ENCODE measurements at places on chromosomes 7 and 10.

- no peak for DNase-seq
Measured at GRCh38 chr10:63106111-63106755, 26.9 kb upstream of the NRBF2 start.

DNA sequence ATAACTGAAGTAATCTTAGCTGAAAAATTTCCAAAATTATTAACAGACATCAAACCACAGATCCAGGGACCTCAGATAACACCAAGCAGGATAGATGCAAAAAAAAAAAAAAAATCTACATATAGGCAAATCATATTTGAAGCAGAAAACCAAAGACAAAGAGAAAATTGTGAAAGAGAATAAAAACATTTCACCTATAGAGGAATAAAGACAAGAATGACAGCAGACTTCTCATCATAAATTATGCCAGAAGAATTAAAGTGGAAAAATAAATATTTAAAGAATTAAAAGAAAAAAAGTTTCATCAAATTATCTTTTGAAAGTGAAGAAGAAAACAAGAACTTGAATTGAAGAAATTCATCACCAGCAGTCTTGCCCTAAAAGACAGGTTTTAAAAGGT, 467.5 kb downstream of the GPAM start:
- DNase-seq: no peak

- no peak for DNase-seq
Measured at GRCh38 chr7:93902777-93903423, 3.5 kb upstream of the GNGT1 start.

- DNase-seq: no peak
Measured at GRCh38 chr7:131170440-131171271, 157.0 kb upstream of the MKLN1 start.

DNA sequence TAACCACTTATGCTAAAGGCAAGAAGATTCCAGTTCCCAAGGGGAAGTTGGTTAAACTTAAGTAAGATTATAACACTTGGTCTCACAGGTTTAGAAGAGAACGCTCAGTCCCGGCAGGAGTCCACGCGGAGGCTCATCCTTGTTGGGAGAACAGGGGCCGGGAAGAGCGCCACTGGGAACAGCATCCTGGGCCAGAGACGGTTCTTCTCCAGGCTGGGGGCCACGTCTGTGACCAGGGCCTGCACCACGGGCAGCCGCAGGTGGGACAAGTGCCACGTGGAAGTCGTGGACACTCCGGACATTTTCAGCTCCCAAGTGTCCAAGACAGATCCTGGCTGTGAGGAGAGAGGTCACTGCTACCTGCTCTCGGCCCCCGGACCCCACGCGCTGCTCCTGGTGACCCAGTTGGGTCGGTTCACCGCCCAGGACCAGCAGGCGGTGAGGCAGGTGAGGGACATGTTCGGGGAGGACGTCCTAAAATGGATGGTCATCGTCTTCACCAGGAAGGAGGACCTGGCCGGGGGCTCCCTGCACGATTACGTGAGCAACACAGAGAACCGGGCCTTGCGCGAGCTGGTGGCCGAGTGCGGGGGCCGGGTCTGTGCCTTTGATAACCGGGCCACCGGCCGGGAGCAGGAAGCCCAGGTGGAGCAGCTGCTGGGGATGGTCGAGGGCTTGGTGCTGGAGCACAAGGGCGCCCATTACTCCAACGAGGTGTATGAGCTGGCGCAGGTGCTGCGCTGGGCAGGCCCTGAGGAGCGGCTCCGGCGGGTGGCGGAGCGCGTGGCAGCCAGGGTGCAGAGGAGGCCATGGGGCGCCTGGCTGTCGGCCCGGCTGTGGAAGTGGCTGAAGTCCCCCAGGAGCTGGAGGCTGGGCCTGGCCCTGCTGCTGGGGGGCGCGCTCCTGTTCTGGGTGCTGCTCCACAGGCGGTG, 3.8 kb downstream of the GIMAP1 start:
- no peak for DNase-seq

DNA sequence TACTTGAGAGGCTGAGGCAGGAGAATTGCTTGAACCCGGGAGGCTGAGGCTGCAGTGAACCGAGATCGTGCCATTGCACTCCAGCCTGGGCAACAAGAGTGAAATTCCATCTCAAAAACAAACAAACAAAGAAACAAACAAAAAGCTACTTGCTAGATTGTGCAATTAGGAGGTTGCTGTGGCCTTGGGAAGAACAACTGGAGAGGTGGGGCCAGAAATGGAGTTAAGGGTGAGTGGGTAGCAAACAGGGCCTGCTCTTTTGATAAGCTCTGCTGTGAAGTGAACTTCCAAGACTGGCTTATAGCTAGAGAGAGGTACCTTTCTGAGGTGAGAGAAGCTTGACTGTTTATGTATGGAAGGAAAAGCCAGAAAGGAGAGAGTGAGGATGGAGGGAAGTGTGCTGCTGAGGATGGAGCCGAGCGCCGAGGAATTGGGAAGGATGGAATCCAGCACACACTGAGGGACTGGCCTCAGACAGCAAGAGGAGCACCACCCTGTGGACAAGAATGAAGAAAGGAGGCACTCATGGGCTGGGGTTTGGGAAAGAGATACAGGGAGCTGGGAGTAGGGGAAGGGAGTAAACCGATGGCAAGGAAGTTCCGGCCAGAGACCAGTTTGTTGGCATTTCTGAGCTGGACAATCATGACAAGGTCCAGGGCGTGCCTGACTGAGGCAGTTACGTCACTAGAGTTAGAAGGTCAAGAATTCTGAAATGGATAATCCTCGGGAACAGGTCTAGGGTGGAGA, 7.0 kb upstream of the RPEL1 start:
- no peak for DNase-seq

- no peak for DNase-seq
Measured at GRCh38 chr10:97875391-97875790, 25.7 kb downstream of the GOLGA7B start.

GRCh38 chr7:8357536-8357935, 75.9 kb upstream of the NXPH1 start:
- DNase-seq: no peak

DNA sequence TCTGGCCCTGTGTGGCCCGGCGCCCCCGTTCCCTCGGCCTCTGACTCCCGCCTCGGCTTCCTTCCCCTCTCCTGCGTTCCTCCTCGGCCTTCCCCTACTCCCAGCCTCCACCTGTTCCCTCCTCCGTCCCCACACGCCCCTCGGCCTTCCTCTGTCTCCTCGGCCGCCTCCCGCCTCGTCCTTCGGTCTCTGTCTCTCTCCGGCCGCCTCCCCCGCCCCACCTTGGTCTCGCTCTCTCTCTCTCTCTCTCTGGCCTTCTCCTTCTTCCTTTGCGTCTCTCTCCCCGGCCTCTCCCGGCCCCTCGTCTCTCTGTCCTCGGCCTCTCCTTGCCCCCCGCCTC, 588 bp downstream of the GET4 start:
- no peak for DNase-seq

DNA sequence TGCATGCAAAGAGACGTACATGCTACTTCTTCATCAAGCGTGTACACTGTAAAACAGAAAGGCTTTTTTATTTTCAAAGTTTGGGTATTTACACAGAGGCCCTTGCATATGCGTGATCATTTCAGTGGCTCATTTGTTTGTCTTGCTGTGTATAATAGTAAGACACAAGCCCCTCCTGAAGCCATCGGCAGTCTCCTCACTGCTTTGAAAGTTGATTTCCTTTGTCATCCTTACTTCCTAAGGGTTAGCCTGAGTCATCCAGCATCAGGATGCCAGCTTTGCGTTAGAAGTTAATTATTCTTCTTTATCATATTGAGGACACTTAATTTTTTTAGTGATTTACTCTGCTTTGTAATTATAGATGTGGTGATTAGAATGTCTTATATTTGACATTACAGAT, 72.5 kb upstream of the CTBP2 start:
- DNase-seq: no peak

GRCh38 chr10:52452600-52453493, 138.8 kb downstream of the DKK1 start:
- DNase-seq: no peak

DNA sequence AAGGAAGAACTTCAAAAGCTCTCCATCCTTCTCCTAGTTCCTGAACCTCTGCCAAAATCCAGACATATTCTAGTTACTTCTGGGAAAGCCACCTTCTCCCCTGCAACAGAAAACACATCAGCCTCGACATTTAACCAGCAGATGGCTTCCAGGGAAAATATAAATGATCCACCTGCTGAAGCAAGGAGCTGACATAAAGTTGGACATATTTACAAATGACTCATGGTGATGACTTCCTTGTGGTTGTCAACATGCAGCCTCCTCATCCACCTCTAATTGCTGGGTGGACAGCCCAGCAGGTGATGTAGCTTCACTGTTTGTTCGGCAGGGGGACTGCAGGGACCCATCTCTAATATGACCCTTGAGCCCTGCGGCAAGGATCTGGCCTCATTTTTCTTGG, 266.0 kb downstream of the C7orf25 start:
- no peak for DNase-seq

DNA sequence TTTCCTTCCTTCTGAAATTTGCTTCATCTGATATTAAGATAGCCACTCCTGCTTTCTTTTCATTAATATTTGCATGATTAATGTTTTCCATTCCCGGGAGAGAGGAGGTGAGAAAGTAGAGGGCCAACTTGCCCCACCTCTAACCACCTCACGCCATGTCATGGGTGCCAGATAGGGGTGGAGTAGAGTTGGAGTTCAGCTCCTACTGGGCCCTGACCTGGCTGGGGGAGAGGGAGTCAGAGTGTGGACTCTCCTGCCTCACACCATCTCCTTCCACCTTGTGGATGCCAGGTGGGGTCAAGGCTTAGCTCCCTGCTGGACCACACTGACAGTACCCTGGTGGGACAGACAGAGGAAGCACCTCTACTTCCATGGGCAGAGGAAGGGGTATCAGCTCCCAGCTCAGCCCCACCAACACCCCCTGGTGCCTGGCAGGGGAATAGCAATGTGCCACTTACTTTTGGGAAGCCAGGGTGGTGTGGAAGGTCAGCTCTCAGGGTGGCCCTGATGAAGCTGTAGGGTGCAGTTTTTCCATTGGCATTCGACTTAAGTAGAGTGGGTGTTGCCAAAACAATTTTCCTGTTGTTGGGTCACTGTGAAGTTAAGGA, 28.0 kb downstream of the CHST12 start:
- no peak for DNase-seq

DNA sequence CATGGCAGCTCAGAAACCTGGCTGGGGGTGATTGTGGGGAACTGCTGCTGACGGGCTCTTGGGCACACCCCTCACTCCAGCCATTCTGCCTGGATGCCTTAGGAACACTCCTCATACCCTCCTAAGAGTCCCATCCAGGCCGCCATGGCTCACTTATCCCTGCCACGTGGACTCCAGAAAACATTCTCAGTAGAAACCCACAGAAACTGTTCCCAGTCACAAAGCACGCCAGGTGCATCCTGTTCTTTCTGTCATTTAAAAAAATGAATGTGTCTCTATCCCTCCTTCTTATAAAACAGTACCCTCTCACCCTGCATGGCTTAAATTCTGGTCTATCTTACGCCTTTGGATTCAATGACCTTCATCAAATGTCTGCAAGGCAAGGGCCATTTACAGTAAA, 177.7 kb downstream of the CUX1 start:
- no peak for DNase-seq

GRCh38 chr7:158192956-158193355, 394.7 kb downstream of the PTPRN2 start:
- DNase-seq: no peak

DNA sequence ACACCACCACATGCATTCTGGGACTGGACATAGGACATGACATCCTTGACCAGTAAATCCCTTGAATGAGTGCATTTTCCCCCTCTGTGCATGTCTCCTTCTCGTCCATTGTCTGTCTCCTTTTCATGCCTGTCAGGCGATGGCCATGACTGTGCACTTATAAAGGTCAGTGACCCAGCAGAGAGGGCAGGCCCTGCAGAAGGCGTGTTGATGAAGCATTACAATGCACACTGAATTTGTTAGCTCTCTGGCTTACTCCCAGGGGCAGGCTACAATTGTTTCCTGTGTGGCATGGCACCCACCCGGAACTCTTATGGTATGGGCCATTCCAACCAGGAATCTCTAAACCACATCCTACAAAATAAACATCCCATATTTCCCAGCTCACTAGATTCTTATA, 71.1 kb downstream of the SAMD9 start:
- no peak for DNase-seq

GRCh38 chr10:99544322-99544721, 11.6 kb downstream of the NKX2-3 start:
- DNase-seq: no peak

GRCh38 chr7:51789489-51789888, 472.9 kb upstream of the COBL start:
- no peak for DNase-seq

DNA sequence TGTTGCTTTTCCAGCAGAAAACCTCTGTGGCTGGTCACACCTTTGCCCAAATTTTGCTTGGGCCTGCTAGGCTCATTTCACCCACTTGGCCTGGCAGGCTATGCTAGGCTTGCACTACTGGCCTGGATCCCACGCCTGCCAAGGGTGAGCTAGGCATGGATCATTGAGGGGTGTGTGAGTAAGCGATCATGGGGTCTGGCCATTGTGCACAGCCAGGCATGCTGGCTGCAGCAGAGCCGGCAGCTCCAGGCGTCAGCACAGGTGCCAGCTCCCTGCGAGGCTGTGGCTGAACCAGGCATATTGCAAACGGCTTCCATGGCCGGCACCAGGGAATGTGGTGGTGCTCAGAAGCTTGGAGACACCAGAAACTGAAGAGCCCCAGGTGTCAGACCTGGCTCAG, 19.2 kb downstream of the CFAP70 start:
- DNase-seq: no peak

DNA sequence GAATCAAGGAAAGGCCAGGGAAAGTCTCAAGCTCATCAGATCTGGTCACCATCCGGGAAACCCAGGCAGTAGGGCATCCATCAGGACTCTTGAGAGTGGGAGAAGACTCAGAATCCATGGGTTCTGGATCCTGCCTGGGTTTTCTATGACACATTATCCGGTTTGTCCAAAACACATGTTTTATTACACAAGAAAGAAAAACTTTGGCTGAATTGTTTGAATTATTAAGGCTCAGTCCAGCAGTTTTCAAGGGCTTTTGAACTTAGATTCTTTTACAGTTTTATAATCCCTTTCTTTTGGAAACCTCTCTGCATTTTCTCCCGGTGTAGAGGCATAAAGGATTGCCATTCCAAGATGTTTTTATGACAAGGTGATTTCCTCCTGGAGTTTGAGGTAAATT, 528.5 kb upstream of the MGMT start:
- DNase-seq: no peak

DNA sequence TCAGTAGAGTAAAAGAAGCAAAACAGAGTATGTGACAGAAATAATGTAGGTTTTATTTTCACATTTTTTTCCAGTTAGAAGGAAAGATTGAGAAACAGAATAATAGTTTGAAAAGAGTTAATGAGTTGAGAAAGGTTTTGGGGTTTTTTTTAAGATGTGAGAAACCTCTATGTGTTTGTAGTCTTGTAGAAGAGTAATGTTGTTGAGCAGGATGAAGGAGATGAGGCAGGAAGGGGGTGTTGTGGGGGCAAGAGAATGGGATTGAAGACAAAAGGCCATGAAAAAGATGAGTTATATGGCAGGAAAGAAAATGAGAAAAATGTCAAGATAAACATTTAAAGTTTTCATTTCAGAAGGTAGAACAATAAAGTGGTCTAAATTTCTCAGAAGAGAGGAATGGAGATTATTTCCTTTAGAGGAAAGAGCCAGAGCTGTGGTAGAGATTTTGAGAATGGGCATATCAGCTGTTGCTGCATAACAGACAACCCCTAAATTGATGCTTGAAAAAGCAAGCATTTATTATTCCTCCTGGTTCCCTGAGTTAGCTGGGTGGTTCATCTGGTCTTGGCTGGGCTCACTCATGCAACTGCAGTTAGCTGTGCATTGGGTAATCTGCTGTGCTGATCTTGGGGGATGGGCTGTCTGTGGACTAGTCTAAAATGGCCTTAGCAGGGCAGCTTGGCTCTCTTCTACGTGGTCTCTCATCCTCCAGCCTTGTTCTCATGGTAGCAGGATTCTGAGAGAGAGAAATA, 27.1 kb downstream of the PCGF5 start:
- no peak for DNase-seq

All from activated naive CD4-positive, alpha-beta T cell (primary cell).